ENCODE measurements at places on chromosomes 12 and 14.

DNA sequence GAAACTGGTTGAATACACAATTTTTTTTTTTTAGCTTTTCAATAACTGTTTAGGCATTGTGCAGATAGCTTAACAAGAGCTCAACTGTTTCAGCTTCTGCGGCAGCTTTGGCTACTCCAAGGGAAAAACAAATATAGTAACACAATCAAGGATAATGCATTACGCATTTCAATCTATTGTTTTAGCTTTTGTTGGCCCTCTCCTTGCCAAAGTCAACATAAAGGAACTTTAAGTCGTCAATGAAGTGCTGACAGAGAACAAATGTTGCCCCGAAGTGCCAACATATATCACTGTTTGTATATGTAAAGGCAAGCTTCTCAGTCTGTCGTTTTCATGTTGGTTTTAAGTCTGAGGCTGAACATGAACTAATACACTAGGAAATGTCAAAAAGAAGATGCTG lies 1087.4 kb upstream of the FLRT2 start:
- H3K36me3 ChIP-seq: no peaks in the 10 kb centered on the region
- no peak for DNase-seq
- no peak overlapping the region for H3K27ac ChIP-seq
- no peaks in the 10 kb centered on the region for H3K4me1 ChIP-seq
- no peaks in the 10 kb centered on the region for H3K27me3 ChIP-seq

DNA sequence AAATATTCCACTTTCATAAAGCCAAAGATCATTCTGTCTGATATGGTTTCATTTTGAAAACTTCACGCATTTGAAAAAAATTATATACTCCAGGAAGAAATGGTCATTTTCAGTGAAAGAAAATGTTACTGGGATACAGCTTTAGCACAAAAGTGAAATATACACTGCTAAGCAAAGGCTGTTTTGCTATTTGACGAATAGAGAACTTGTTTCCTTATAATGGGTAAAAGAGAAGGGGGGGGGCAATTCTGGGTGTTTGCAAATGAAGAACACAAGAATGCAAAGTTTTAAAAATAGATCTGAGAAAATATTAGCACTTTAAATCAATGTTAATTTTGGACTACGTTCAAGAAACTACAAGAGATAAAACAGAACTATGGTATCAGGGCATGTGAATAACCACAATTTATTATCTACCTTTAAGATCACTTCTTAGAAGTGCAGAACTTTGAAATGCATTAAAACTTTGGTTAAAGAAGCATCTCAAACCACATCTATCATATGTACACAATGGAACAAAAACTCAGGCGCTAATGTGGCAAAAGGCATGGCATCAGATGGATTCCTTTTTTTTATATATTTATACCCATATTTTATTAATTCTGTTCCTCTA lies 51.1 kb downstream of the EFCAB11 start:
- no peak overlapping the region for H3K27ac ChIP-seq
- H3K4me1 ChIP-seq: peaks cover 2% of the 10 kb centered on the region
- DNase-seq: no peak
- H3K36me3 ChIP-seq: no peaks in the 10 kb centered on the region
- H3K4me3 ChIP-seq: no peak overlapping the region

DNA sequence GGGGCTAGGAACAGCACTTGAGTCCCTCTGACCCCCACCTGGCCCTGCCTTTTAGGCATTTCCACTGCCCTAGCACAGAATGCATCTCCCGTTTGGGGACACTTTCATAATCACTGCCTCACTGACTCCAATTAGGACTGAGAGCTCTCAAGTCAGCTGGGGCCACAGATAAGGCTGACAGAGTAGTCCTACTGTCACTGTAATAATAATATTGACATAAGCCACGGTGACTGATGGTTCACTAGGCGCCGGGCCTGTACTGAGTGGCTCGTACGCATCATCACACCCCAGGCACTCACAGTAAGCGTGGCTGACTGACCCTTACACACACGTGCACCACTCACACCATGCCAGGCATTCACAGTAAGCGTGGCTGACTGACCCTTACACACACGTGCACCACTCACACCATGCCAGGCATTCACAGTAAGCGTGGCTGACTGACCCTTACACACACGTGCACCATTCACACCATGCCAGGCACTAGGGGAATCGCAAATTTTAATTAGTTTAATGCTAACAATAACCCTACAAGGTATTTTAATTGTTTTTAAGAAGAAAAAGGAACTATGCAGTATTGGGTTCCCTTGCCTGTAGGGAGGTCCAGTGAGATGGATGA lies 87.7 kb downstream of the CHGA start:
- peaks cover 7% of the 10 kb centered on the region for H3K27me3 ChIP-seq
- no peak overlapping the region for H3K4me3 ChIP-seq
- DNase-seq: no peak
- H3K4me1 ChIP-seq: peaks cover 20% of the 10 kb centered on the region

GRCh38 chr14:68805414-68805813 lies 12.5 kb upstream of the ZFP36L1 start:
- no peak overlapping the region for H3K27ac ChIP-seq
- no peaks in the 10 kb centered on the region for H3K27me3 ChIP-seq
- no peak overlapping the region for H3K4me3 ChIP-seq
- peaks cover 14% of the 10 kb centered on the region for H3K4me1 ChIP-seq
- DNase-seq: no peak
- peaks cover 7% of the 10 kb centered on the region for H3K36me3 ChIP-seq

DNA sequence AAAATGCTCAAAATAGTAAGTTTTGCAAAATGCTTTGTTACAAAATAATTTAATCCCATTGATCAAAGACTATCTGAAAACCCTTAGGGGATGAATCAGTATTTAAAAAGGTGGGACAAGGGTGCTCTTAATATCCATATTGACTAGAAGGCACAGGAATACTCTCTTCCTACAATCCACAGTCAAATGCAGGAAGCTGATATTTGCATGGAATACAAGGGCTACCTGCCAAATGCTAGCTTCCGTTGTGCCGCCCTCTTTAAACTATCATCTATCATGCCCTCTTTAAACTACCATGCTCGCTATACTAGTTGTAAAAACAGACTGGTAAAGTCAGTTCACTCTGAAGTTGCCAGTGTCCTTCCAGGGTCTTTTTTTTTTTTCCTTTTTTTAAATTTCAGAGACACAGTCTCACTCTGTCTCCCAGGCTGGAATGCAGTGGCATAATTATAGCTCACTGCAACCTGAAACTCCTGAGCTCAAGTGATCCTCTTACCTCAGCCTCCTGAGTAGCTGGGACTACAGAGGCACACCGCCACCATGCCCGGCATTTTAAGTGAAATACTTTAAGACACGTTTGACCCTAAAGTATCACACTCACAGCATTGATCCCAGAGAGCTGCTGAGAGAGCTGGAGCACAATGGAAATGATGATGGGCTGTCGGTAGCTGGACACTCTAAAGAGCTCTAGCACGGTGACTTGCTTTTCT lies 6.7 kb downstream of the SLC2A3 start:
- peaks cover 7% of the 10 kb centered on the region for H3K4me1 ChIP-seq
- no peak overlapping the region for H3K4me3 ChIP-seq
- H3K27me3 ChIP-seq: peaks cover 2% of the 10 kb centered on the region
- DNase-seq: no peak
- no peak overlapping the region for H3K27ac ChIP-seq

GRCh38 chr12:125549171-125549570 lies 483.9 kb downstream of the AACS start:
- no peaks in the 10 kb centered on the region for H3K4me1 ChIP-seq
- H3K36me3 ChIP-seq: no peaks in the 10 kb centered on the region
- H3K27ac ChIP-seq: no peak overlapping the region
- no peak for DNase-seq

- no peaks in the 10 kb centered on the region for H3K36me3 ChIP-seq
- H3K27me3 ChIP-seq: no peaks in the 10 kb centered on the region
- no peaks in the 10 kb centered on the region for H3K4me1 ChIP-seq
- no peak overlapping the region for H3K4me3 ChIP-seq
- DNase-seq: no peak
Observed at GRCh38 chr12:115259968-115260747, 576.2 kb upstream of the TBX3 start.

- H3K27ac ChIP-seq: no peak overlapping the region
- H3K4me1 ChIP-seq: peaks cover 3% of the 10 kb centered on the region
- DNase-seq: no peak
- no peak overlapping the region for H3K4me3 ChIP-seq
- peaks cover 5% of the 10 kb centered on the region for H3K27me3 ChIP-seq
- H3K36me3 ChIP-seq: no peaks in the 10 kb centered on the region
Observed at GRCh38 chr14:91878274-91878673, 10.9 kb upstream of the TC2N start.

- peak overlapping the region; percentile 4 for H3K27ac ChIP-seq
- H3K27me3 ChIP-seq: peaks cover 6% of the 10 kb centered on the region
- peaks cover 11% of the 10 kb centered on the region for H3K36me3 ChIP-seq
- no peak for DNase-seq
- peaks cover 46% of the 10 kb centered on the region for H3K4me1 ChIP-seq
Observed at GRCh38 chr14:64720131-64720576, 15.9 kb downstream of the PLEKHG3 start.

GRCh38 chr14:21025371-21026273 lies 761 bp upstream of the NDRG2 start:
- H3K27me3 ChIP-seq: peaks cover 10% of the 10 kb centered on the region
- H3K27ac ChIP-seq: no peak overlapping the region
- H3K4me3 ChIP-seq: peak overlapping the region; percentile 89

DNA sequence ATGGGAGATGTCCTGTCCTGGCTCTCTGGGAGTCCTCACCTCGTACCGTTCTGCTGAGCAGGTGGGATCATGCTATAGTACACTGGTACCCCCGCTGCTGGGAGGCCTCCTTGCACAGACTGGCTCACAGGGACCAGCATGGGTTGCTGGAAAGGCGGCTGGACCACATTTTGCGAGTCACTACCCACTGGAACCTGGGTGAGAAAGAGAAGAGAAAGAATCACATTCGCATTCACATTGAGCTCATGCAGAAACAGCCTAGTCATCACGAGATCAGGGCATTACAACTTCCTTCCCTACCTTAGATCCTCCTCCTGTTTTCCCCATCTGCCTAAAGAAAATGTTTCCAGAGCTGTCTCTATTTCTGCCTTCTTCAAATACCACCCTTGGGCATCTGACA lies 17.3 kb upstream of the STAC3 start:
- DNase-seq: no peak
- peaks cover 12% of the 10 kb centered on the region for H3K36me3 ChIP-seq
- peaks cover 26% of the 10 kb centered on the region for H3K4me1 ChIP-seq
- H3K27me3 ChIP-seq: no peaks in the 10 kb centered on the region
- no peak overlapping the region for H3K4me3 ChIP-seq

- no peaks in the 10 kb centered on the region for H3K27me3 ChIP-seq
- H3K27ac ChIP-seq: no peak overlapping the region
- no peak for DNase-seq
- H3K4me3 ChIP-seq: no peak overlapping the region
- H3K4me1 ChIP-seq: no peaks in the 10 kb centered on the region
- H3K36me3 ChIP-seq: no peaks in the 10 kb centered on the region
Observed at GRCh38 chr14:68047906-68048305, 228.3 kb downstream of the RAD51B start.

DNA sequence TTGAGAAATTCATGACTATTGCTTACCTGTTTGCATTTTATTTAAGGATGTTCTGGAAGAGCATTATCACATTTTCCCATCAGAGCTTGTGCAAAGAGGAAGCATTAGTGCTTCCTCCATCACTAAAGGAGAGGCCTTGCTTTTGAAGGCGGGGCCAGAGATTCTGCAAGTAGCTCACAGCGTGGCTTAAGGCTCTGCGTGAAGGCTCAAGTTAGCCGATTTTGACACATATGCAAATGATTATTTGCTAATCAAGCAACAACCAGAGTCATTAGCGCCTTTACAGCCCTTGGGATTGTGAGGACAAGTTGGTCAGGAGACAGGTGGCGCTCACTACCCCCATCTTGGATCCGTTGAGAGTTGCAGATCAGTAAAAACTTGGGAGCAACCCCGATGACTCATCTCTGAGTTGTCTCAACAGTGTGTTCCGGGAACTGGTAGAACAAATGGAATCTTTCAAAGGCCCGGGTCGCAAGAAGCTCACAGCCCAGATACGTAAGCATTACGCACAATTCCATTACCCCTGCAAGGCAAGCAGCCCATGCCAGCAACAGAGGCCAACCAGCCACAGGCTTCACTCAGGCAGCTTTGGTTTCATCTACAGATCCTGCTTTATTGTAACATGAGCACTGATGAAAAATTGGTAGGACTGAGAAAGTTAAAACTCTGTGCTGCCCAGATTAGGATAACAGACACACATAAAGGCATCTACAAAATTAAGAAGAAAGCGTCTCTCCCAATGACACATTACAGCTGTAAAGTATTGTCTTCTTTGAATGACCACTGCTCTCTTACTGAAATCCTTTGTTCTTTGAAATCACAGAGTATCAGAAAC lies 34.9 kb upstream of the SPTSSA start:
- H3K4me3 ChIP-seq: no peak overlapping the region
- peak overlapping the region; percentile 15 for H3K27ac ChIP-seq

DNA sequence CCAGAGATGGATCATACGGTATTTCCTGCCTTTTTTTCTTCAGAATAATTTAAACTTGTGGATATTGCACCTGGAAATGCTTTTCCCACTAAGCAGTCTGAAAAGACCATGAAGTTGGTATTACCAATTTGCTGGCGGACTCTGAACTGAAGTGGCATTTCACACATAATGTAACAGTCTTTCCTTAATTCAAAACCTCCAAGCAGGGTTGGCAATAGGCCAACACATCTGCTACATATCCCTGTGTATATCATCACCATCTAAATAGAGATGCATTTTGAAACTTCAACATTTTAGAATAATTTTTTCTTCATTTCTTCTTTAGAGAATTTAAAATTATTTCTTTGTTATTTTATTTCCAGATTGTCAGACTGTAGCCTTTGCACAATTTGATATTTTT lies 100.5 kb downstream of the TSPAN8 start:
- no peak overlapping the region for H3K4me3 ChIP-seq
- no peaks in the 10 kb centered on the region for H3K4me1 ChIP-seq
- H3K36me3 ChIP-seq: no peaks in the 10 kb centered on the region
- peaks cover 1% of the 10 kb centered on the region for H3K27me3 ChIP-seq
- DNase-seq: no peak

DNA sequence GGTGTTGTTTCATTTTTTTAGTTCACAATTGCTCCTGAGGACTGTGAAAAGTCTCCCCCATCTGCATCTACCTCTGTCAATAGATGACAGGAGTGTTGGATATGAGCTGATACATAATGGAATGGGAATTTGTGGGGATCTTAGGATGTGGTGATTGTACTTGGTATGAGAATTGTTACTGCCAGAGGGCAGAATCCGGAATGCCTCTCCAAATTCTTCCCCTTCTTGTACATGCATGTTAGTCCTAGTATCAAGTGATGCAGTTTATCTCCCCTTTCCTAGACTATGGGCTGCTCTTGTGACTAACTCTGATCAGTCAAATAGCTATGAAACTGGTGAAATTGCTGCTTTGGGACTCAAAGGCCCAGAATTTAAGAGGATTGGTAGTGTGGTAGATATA lies 24.8 kb upstream of the NOVA1 start:
- peaks cover 4% of the 10 kb centered on the region for H3K4me1 ChIP-seq
- H3K27me3 ChIP-seq: no peaks in the 10 kb centered on the region
- DNase-seq: no peak
- H3K36me3 ChIP-seq: no peaks in the 10 kb centered on the region

- DNase-seq: no peak
- H3K36me3 ChIP-seq: peaks cover 19% of the 10 kb centered on the region
- no peaks in the 10 kb centered on the region for H3K27me3 ChIP-seq
- no peak overlapping the region for H3K27ac ChIP-seq
- no peak overlapping the region for H3K4me3 ChIP-seq
- H3K4me1 ChIP-seq: no peaks in the 10 kb centered on the region
Observed at GRCh38 chr14:70472253-70473159, 20.5 kb downstream of the ADAM21 start.
